ENCODE measurements at places on chromosomes 2 and 18. TPM values are rescaled to one million over a fixed set of nuclear protein-coding genes. Genes with fewer than 3 reads are reported as not detected.

The KLHL30 gene
- total RNA-seq: 20.6 TPM

The LYG2 gene
- total RNA-seq: not detected

The TUBB6 gene
- total RNA-seq: 132 TPM

The ACVR1 gene
- total RNA-seq: 25.3 TPM

The RNF149 gene
- total RNA-seq: 15.6 TPM

The GEN1 gene
- total RNA-seq: 3.3 TPM

The CFAP65 gene
- not detected for total RNA-seq

The CD207 gene
- total RNA-seq: 0.41 TPM

The RGPD4 gene
- total RNA-seq: 0.05 TPM

The DNAH7 gene
- 0.05 TPM for total RNA-seq

The LINC00305 gene
- not detected for total RNA-seq

The GAREM2 gene
- 1.4 TPM for total RNA-seq

The PKDCC gene
- 114 TPM for total RNA-seq

The RIT2 gene
- total RNA-seq: not detected

The NOL4 gene
- not detected for total RNA-seq

The LRRC30 gene
- total RNA-seq: not detected

DNA sequence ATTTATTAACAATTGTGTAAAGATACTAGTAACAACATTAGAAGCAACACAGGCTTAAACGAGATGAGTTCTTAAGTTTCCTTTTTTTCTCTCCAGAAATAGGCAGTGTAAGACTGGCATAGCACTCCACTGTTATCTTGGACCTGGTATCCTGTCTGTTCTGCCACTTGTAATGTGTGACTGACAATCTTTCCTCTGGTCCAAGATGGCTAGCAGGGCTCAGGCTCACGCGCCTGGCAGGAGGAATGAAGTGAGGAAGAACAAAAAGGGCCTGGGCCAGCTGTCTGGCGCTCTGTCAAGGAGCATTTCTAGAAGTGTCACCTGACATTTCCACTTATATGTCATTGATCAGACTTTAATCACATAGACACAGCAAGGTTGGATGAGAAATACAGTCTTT is 31.6 kb upstream of the CCDC195 start:
- DNase-seq: no peak

DNA sequence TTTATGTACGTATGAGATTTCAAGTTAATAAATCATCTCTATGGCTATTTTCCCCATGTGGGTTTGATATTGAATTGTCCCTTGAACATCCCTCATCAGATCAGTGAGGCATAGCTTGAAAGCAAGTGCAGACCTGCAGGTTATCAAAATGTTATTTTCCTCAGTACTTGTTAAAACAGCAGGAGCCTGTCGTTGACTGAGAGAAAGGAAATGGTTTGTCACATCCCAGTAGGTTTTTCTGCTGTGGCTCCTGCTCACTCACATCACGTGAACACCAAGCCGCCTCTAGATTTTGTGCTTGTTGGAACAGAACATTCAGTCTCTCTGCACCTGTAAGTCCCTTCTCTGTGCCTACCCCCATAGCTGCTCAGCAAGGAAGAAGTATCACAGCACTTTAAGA is 340.3 kb downstream of the CELF4 start:
- no peak for DNase-seq

GRCh38 chr2:204255071-204255470 is 290.2 kb upstream of the PARD3B start:
- DNase-seq: no peak

GRCh38 chr2:238868616-238869292 is 20.9 kb downstream of the TWIST2 start:
- DNase-seq: peak; percentile 85

GRCh38 chr18:13521418-13521817 is 204.9 kb downstream of the FAM210A start:
- DNase-seq: no peak

GRCh38 chr18:25256439-25256838 is 95.5 kb downstream of the ZNF521 start:
- no peak for DNase-seq

GRCh38 chr2:8685697-8686358 is 4.0 kb downstream of the ID2 start:
- DNase-seq: peak; percentile 94

- DNase-seq: no peak
Observed at GRCh38 chr2:197777823-197778407, 7.2 kb downstream of the BOLL start.

DNA sequence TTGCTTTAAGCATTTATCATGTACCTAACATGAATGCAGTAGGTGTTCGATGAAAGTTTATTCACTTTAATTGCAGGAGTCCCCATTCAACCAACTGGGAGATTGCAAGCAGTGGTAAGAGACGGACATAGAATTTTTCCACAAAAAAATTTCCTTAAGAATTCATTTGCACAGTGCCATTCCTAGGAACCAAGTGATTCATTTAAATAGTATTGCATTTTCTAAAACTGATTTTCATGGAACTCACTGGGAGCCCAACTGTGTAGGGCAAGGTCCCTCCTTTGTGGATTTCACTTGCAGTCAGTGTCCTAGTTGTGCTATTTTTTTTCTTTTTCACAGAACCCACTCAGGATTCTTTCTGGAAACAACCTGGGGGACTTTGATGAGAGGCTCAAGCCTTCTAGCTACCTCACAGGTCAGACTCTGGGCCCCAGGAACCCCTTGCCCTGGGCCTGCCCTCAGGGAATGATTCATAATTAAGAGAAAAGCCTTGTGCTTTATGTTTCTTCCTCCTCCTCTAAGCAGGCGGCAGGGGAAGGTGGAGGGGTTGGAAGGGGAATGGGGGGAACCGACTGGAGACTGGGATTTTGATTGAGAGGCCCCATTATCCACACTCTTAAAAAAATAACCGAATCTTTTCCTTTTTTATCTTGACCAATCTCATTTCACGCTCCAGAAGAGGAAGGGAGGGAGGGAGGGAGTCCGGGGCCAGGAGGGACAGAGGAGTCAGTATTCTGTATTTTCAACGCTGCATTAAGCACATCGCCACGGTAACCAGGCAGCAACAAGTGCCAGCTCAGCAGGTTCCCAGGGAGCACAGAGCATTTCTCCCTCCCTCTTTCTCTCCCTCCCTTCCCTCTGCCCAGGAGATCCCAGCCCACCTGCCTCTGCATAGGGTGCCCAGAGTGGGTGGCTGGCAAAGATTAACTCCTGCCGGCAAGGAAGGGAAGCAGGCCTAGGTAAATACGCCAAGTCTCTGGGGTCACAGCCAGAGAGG is 51.8 kb downstream of the PSD4 start:
- DNase-seq: no peak

GRCh38 chr2:175366815-175367214 is 185.3 kb upstream of the ATP5MC3 start:
- no peak for DNase-seq

GRCh38 chr2:183519371-183520056 is 395.3 kb downstream of the NUP35 start:
- DNase-seq: no peak

DNA sequence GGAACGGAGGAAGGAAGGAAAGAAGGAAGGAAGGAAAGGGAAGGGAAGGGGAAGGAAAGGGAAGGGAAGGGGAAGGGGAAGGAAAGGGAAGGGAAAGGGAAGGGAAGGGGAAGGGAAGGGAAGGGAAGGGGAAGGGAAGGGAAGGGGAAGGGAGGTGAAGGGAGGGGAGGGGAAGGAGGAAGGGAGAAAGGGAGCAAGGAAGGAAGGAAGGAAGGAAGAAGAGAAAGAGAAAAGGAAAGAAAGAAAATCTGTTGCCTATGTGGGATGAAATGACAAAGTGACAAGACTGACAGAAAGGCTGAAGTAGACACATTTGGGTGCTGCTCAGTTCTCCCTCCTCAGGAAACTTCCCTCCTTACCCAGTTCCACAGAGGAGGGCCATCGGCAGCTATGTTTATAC is 46.3 kb upstream of the GORASP2 start:
- DNase-seq: no peak

- DNase-seq: no peak
Observed at GRCh38 chr18:28476302-28476701, 299.4 kb upstream of the CDH2 start.

DNA sequence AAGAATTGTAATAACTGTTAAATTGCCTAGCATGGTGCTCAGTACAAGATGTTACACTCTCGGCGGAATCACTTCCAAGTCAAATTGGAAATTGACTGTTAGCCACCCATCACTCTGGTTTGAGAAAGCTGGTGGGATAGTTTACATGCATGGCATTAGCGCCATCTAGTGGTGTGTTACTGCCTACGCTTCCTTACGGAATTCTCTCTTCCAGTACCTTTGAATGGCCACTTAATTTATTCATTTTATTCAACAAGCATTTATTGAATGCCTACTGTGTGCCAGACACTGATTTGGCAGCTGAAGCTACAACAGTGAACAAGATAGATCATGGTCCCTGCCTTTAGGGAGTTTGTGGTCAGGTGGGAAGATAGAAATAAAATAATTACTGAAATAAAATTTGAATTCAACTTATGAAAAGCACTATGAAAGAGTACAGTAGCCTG is 171.2 kb downstream of the TMEM247 start:
- DNase-seq: no peak

- DNase-seq: no peak
Observed at GRCh38 chr2:20696366-20696765, 29.4 kb downstream of the GDF7 start.

GRCh38 chr2:204449977-204450376 is 95.3 kb upstream of the PARD3B start:
- DNase-seq: no peak

- no peak for DNase-seq
Observed at GRCh38 chr2:54166121-54166773, 50.8 kb downstream of the ACYP2 start.

DNA sequence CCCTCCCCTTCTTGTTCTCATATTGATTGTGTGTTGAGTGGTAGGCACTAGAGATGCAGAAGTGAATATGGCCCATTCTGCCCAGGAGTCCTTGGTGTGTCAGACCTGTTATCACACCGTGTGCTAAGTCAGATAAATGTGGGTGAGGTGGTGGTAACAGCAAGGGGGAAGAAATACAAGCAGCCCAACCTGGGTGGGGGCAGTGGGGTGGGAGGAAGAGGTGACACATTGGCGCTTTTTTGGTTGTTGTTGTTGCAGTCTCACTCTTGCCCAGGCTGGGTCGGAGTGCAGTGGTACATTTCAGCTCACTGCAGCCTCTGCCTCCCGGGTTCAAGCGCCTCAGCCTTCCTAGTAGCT is 12.8 kb downstream of the B3GNT2 start:
- DNase-seq: no peak

DNA sequence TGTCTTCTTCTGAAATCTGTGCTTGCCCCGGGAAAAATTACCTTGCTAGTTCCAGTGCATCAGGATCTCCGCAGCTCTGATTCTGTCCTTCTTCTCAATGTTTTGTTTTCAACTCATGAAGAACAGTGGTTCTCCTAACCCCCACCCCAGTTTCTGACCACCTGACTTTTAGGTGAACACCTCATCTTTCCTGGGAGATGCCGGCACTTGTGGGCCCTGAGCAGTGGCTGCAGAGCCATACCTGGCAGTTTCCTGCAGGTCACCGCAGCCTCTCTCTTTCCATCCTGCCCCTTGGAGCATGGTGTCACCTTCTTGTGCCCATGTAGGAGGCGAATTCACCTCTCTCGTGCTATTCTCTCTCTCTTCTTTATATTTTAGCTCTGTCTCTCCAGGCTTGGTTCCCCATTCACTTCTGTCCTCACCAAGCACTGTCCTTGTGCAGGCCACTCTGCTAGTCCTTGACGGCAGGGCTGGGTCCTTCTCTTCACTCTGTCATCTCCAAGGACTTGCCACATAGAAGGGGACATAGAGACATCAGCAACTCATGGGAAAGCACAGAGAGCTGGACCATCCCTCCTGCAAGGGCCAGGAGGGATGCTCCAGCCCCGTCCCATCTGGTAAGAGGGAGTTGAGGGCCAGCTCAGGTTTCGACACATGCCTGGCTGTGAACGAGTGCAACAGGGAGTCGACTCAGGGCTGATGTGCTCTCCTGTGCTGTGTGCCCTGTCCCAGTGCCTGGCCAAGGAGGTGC is 59.1 kb downstream of the DDX1 start:
- DNase-seq: no peak

DNA sequence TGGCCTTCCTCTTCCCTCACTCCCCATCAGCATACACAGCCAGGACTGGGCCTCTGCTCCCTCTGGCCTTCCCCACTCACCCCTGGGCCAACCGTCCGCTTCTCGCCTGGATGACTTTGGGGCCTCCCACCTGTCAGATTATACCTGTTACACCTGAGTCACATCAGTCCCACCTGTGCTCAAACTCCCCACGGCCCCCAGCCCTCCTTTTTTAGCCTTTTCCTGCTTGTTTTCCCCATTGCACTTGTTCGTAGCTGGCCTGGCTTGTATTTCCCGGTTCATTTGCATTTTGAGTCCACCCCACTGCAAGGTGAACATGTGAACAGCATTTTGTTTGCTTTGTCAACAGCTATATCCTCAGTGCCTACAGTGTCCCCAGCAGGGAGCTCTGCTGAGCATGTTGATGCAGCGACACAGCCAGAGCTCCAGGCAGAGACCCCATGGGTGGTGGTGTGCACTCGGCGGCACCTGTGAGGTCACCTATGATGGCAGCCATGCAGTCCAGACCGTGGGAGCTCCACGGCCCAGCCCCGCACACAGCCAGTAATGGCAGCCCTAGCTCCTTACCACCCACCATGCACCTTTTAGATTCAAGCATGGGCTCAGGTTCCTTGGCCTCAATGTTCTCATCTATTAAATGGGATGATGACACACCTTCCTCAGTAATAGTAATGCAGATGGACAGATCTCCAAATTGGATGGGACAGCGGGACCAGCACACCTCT is 276.4 kb upstream of the HS6ST1 start:
- DNase-seq: no peak

DNA sequence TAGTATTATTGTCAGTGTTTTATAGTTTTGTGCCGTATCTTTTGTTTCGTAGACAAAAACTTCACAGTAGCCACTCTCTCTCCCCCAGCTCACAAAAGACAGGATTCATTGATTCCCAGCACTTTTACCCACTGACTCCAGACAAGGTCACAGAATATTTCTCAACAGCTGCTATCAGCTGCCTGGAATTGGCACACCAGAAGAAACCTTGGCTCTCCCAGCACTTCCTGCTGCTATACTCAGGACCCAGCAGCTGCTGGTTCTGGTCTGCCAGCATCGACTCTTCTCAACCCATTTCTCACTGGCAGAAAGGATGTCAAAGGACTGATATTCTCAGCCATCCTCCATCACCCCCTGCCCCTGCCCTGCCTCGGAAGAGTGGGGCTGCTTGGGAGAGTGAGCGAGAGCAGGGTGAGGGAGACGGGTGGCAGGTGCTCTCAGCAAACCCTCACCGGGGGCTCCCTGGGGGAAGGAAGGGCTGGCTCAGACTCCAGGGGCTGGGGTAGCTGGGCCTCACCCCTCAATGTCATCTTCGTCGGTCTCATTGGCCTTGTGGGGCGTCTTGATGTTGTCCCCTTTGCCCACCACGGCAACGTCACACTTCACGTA is 6.1 kb upstream of the OTOF start:
- DNase-seq: peak; percentile 65

Data from Right ventricle myocardium inferior (tissue), 1 donor.